ENCODE measurements at places on chromosomes 1 and 21.

DNA sequence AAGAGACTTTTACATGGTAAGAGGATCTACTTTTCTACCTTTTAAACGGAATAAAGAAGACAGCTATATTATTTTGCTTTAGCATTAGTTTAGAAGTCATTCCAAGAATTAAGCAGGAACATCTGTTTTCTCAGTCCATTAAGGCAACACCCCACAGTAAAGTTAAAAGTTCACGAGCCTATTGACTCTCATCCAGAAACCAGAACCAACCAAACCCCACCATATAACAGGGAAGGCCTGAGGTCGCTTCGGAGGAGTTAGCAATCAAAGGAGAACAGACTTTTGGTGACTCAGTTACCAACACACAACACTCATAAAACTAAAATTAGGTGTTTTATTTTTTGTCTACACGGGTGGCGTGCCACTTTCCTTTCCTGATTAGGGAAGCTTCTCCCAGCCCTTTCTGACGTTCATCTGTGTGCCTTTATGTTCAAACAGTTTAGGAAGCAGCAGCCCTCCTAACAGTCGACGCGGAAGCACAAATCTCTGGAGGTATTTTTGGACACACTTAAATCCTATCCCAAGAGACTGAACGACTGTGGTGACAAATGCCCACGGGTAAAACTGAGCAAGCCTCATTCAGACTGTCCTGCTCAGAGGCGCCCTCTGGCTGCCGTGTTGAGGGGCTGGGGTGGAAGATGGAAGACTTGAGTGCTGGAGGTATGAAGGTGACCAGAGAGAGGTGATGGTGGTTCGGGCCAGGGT is 8.6 kb upstream of the PLA2G2C start:
- no peak for DNase-seq

- no peak for DNase-seq
Measured at GRCh38 chr1:41282679-41283317, 40.7 kb upstream of the SCMH1 start.

GRCh38 chr1:234214129-234214910 is 158.9 kb upstream of the COA6 start:
- DNase-seq, result no peak

DNA sequence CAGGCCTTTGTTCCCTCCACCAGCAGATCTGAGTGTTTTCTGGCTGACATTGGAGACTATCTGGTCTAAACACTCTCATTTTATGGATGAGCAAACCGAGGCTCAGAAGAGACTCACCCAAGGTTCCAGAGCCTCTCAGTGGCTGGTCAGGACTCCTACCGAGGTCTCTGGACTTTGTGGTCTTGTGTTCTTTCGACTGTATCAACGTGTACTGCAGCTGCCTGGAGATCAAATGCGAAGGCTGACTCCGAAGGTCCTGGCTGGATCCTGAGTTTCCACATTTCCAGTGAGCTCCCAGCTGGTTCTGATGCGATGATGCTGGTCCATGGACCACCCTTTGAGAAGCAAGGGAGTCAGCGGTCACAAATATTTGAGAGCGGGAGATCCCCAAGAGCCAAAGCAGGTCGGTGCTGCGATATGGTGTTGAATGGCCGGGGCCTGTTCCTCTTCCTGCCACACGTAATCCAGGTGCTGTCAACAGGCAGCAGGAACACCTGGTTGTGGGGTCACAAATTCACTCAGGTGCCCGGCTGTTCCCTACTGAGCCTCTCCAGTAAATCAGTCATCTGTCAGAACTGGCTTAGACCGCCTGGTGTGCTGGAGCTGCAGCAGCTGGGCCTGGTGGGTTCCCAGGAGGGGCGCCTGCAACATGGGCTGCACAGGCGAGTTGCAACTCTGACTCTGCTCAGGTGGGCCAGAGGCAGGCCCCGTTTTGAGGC is 94.8 kb upstream of the USP24 start:
- DNase-seq, result no peak

Measured in iPS DF 19.7 (cell line).